Regular cardiac myocyte (primary cell): ENCODE measurements at places on chromosomes 1 and 21. TPM values are rescaled to one million over a fixed set of nuclear protein-coding genes. Genes with fewer than 3 reads are reported as not detected.

Gene NBL1
- total RNA-seq, result 71.7 and 115 TPM in 2 replicates

Gene DYNLT5
- total RNA-seq, result 2.5 and 3.8 TPM in 2 replicates

Gene SFN
- total RNA-seq, result 0.56 and 2.7 TPM in 2 replicates

Gene BARHL2
- total RNA-seq, result not detected in 2 replicates

Gene RORC
- total RNA-seq, result not detected in 2 replicates

Gene TEX38
- not detected in 2 replicates for total RNA-seq

Gene SHE
- total RNA-seq, result 0.19 and 0.28 TPM in 2 replicates

Gene FCRL1
- not detected in 2 replicates for total RNA-seq

Gene ARTN
- total RNA-seq, result not detected in 2 replicates

Gene NPHS2
- not detected in 2 replicates for total RNA-seq

Gene HCN3
- 0.19 and 0.85 TPM in 2 replicates for total RNA-seq

Gene LRP8
- total RNA-seq, result 8.2 and 12.7 TPM in 2 replicates

Gene COL24A1
- 0.19 and 0.56 TPM in 2 replicates for total RNA-seq

Gene NMNAT2
- 2.8 and 10.4 TPM in 2 replicates for total RNA-seq

Gene C1orf141
- not detected in 2 replicates for total RNA-seq

Gene C1orf210
- total RNA-seq, result not detected in 2 replicates

Gene S100A14
- total RNA-seq, result 0.19 TPM in 1 of 2 replicates, not detected in the other

Gene SUSD4
- total RNA-seq, result under 0.01 TPM in 2 replicates

Gene PPOX
- 9.3 and 10.0 TPM in 2 replicates for total RNA-seq

Gene PRRX1
- 101 and 189 TPM in 2 replicates for total RNA-seq

Gene RNU1-1
- under 0.01 TPM in 2 replicates for total RNA-seq

Gene DIRAS3
- 8.2 and 128 TPM in 2 replicates for total RNA-seq

Gene PLEKHG5
- 16.9 and 23.0 TPM in 2 replicates for total RNA-seq

Gene VTCN1
- not detected in 2 replicates for total RNA-seq

Gene CYP4A11
- total RNA-seq, result not detected in 2 replicates

Gene RSPO1
- under 0.01 TPM in 1 of 2 replicates, not detected in the other for total RNA-seq

Gene PLD5
- total RNA-seq, result not detected in 2 replicates

Gene WNT4
- total RNA-seq, result under 0.01 TPM in 1 of 2 replicates, not detected in the other

Gene MTF1
- 2.3 and 3.3 TPM in 2 replicates for total RNA-seq

Gene SAMSN1
- not detected in 2 replicates for total RNA-seq

Gene ATAD3C
- total RNA-seq, result not detected in 2 replicates

Gene ACTL8
- 0.19 TPM in 1 of 2 replicates, not detected in the other for total RNA-seq

Gene SH3BGR
- 3.3 and 6.8 TPM in 2 replicates for total RNA-seq

Gene RNU5D-1
- not detected in 2 replicates for total RNA-seq

Gene BRINP3
- total RNA-seq, result not detected in 2 replicates

Gene AVPR1B
- not detected in 2 replicates for total RNA-seq

Gene ILDR2
- total RNA-seq, result under 0.01 TPM in 2 replicates

Gene TCHH
- total RNA-seq, result under 0.01 TPM in 1 of 2 replicates, not detected in the other

Gene MLLT11
- total RNA-seq, result 5.9 and 6.3 TPM in 2 replicates

Gene SYT2
- under 0.01 TPM in 1 of 2 replicates, not detected in the other for total RNA-seq

Gene NDC1
- 15.5 and 43.1 TPM in 2 replicates for total RNA-seq

Gene LCE1F
- total RNA-seq, result not detected in 2 replicates

Gene EXTL1
- total RNA-seq, result 0.56 and 0.58 TPM in 2 replicates

Gene CLCA1
- not detected in 2 replicates for total RNA-seq

Gene PIK3R3
- total RNA-seq, result 4.5 and 5.0 TPM in 2 replicates

Gene CYP4Z1
- total RNA-seq, result not detected in 2 replicates

Gene RNF187
- 38.7 and 50.7 TPM in 2 replicates for total RNA-seq

Gene RXRG
- not detected in 2 replicates for total RNA-seq

Gene CFHR1
- total RNA-seq, result 0.19 and 0.56 TPM in 2 replicates

Gene GPR37L1
- total RNA-seq, result not detected in 2 replicates

Gene GPR89B
- total RNA-seq, result 18.8 and 20.9 TPM in 2 replicates

Gene KCNA10
- total RNA-seq, result not detected in 2 replicates

Gene CR1L
- not detected in 2 replicates for total RNA-seq

Gene MYOC
- 0.28 TPM in 1 of 2 replicates, not detected in the other for total RNA-seq
